ENCODE measurements at places on chromosomes 7 and 10.

- DNase-seq = no peak
Observed at GRCh38 chr7:142066536-142066935, 45.0 kb upstream of the MGAM2 start.

DNA sequence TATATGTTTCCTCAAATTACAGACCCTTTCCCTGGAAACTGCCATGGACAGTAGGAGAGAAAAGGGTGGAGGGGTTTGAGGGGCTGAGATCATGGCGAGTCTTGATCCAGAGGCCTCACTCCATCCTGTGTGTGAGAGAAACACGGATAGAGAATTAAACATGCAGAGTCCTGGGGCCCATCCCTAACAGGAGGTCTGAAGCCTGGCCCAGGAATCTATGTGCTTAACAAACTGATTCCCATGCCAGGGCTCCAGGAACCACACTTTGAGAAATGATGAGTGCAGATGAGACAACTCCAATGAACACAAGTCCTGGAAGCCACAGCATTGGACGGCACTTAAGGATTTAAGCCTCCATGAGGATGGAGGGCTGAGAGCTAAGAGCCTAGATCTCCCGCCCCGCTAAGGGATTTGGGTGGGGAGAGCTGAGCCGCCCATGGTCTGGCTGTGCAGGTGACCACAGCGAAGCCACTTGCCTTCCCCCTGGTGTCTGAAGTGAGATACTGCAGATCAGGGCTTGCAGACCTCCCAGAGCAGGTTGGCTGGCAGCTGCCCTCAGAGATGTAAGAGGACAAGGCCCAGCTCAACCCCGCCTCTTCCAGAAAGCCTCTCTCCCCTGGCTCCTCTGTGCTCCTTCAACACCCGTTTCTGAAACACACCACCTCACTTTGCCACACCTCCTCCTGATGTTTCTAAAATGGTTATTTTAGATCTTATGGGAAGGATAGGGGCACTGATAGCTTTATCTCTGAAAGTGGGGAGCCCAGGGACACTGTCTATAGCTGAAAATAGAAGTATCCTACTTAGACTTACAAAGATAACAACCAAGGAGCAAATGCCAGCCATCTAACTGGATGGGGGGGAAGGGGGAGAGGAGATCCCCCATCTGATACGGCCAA is 24.8 kb upstream of the EIF5AL1 start:
- peak; percentile 78 for DNase-seq

DNA sequence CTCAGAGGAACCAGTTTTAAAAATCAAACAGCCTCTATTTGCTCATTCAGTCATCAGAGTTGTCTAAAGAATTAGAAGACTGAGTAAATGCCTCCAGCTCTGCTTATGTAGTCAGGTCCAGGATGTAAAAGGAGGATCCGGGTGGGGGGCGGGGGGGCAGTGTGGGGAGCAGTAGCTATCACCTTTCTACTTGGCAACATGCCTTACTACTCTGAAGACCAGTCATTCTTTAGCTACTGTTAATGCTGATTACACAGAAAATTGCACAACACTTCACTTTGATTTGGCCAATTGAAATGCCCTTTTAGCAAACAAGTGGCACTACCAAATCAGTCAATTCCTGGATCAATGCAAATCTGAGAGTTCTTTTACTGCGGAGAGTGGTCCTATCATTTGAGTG is 164.2 kb downstream of the NXPH1 start:
- no peak for DNase-seq

GRCh38 chr10:5751601-5752253 is 61.5 kb downstream of the GDI2 start:
- no peak for DNase-seq

- DNase-seq = no peak
Observed at GRCh38 chr10:107553470-107553869, 389.0 kb upstream of the SORCS1 start.

- DNase-seq = no peak
Observed at GRCh38 chr10:114184276-114184675, 5.1 kb downstream of the TDRD1 start.

DNA sequence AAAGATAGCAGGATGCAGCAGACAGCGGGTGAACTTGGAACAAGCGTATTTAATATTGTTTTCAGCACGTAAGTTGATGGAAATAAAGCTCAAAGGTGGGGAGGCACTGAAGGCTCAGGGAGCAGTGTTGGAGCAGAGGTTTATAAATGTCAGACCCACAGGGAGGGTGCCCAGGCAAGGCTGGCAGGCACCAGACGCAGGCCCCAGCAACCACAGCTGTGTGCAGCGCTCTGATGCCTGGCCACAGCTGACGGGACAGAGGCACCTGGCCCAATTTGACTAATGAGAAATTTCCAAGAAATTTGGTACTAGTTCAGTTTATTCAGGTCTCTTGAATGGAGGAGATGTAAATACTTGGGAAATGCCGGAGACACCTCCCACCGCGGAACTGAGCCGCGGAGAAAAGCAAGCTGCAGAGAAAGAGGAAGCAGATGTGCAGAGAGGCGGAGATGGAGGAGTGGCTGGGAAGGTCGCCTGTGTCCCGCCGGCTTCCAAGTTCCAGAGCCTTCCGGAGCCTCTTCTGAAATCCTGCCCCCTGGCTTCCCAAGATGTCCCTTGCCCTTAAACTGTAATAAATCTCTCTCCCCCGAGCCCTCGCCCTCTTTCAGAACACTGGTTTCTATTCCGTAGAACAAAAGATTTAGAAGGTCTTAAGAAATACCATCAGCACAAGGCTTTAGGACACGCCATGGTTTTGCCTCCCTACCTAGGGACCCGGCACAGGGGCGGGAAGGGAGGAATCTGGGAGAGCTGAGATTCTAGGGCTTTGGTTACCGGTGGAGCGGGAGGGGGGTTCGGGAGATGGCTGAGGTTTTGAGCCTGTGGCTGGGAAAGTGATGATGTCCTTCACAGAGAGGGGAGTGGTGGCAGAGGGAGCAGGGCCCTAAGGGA is 38.4 kb upstream of the PLXNA4 start:
- peak; percentile 37 for DNase-seq

DNA sequence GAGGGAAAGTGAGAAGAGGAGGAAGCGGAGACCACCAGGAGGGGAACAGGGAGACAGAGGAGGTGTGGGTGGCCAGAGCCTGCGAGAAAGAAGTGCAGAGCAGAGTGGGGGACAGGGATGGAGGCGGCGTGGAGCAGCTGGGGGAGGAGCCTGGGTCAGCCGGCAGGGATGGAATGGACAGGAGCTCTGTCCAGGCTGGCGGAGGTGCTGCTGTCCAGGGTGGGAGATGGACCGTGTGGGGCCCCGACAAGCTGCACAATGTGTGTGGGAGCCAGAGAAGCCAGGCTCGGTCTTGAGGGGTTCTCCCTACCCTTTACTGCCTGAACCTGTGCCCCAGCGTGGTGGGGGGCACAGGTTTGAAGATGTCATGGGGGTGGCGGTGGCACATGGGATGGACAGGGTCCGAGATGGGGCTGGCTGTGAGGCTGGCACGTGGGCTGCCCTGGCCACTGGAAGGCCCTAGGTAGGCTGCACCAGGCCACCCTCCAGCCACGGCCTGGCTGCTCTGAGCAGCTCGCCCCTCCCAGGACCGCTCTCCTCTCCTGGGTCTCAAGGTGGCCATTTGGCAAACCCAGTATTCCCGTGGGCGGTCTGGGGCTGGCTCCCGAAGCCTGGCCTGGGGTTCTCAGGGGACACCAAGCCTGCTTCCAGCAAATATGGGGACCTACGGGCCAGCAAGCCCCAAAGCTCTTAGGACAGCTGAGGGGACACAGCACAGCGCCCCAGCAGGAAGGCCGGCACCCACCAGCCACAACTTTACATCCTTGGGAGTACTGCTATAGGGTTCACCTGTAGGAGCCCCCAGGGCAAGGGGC is 32.3 kb downstream of the YKT6 start:
- DNase-seq = no peak

DNA sequence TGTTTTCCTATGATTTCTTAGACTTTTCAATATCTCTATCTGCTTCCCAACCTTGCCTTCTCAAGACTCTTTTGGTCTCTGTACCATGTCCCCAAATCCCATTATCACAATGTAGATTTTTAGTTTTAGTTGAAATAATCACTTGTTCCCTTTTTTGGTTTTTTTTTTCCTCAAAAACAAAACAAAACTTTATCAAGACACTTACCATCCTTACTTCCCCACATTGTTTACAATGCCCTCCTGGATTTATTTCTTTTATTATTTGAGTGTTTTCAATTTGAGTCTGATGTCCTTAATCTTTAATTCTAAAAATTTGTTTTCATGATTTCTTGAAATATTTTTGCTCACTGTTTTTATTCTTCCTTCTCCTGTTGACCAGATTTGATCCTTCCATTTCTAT is 112.6 kb downstream of the CPED1 start:
- no peak for DNase-seq

DNA sequence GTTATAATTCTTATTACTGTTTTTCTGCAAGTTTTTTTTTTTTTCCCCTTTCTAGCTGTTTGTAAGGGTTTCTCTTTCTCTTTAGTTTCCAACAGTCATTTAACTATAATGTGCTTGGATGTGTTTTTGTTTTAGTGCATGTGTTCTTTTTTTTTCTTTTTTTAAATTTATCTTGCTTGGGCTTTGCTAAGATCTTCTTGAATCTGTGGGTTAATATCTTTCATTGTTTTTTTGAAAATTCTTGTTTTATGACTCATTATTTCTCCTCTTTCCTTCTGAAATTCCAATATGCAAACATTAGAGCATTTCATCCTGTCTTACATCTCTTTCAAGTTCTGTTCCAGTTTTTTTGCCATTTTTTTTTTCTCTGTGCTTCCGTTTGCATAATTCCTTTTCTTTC is 5.7 kb upstream of the HK1 start:
- DNase-seq = no peak

DNA sequence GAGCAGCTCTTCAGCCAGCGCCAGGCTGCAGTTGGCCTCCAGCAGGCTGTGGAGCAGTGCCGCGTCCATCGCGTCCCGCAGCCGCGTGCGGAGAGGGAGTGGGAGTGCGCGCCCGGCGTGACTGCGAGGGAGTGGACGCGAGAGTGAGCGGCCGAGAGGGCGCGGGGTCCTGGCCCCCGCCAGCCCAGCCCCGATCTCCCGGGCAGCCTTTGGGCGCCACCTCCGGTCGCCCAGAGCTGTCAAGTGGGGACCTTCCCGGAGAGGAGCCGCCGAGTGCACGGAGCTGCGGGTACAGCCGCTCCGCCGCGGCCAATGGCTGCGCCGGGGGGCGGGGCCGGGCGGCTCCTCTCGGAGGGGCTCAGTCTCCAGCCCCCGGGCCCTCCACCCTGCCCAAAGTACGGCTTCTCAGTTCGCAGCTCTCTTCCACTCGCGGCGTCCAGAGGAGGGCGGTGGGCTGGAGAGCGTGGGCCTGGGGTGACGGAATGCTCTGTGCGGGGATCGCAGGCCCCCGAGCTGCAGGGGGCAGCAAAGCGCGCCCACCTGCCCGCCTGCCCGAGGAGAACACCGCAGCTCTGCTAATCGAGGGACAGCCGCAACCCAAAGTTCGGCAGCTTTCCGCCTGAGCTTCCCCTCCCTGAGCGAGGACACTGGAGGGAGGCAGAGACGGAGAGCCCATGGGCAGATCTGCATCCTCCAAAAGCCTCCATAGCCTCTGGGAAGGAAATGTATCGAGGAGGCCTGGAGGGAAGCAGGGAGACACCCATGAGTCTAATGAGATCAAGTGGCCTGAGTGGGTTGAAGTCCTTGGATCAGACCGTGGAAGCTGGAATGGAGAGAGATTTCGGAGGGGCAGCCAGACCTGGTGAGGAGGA is at the start of gene CRHR2:
Gene CRHR2 (minus strand): TSS at position 245 of the 872 bp plus-strand sequence. CDS start 176 bp downstream, at position 69.
- no peak for DNase-seq

- DNase-seq = no peak
Observed at GRCh38 chr10:6220418-6221191, 17.9 kb downstream of the PFKFB3 start.

- DNase-seq = no peak
Observed at GRCh38 chr10:25064401-25064800, 48.0 kb downstream of the THNSL1 start.

DNA sequence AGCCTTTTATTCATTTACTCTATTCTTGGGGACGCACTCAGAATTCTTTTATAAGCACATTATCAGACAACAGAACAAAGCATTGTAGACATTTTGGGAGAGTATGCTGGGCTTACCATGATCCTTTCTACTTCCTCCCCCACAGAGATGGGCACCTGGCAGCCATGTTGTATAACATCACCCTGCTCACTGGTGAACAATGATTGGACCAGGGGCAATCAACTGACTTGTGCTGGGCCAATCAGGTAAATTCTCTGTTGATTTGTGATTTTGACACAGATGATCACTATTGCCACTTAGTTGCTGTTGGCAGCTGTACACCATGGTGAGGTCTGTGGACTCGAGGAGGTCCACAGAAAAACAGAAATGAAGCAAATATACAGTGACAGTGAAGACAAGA is 43.7 kb downstream of the WNT2 start:
- DNase-seq = no peak

DNA sequence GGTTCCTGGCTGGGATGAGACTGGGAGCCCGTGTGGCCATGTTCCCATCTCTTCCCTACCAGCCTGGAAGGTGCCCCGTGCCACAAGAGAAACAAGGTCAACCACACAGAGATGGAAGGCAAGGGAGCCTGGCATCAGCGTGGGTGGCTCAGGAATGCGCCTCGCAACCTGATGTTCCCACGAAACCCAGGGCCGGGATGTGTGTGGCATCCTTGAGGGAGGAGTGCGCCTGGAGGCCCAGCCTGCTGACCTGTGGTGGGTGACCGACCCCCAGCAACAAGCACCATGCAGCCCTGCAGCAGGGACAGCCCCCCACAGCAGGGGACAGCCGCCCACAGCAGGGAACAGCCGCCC is 267.2 kb downstream of the ELFN1 start:
- DNase-seq = no peak

DNA sequence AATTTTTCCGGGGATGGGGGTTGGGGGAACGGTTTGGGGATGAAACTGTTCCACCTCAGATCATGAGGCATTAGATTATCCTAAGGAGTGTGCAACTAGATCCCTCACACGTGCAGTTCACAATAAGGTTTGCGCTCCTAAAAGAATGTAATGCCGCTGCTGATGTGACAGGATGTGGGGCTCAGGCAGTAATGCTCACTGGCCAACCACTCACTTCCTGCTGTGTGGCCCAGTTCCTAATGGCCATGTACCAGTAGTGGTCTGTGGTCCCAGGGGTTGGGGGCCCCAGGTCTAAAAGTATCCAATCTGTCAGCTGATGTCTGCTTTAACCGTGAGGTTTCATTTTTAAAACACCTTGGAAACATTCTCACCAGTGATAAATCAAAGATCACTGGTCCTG is 2.2 kb downstream of the STN1 start:
- peak; percentile 17 for DNase-seq

- DNase-seq = no peak
Observed at GRCh38 chr7:6691103-6691502, 15.6 kb downstream of the ZNF12 start.

- DNase-seq = no peak
Observed at GRCh38 chr10:132395704-132396493, 1.1 kb upstream of the PWWP2B start.

- DNase-seq = peak; percentile 83
Observed at GRCh38 chr10:43204943-43205671, 61.8 kb downstream of the RASGEF1A start.

Measured in GM10248 (cell line).